ENCODE measurements at places on chromosomes 2 and 18.

DNA sequence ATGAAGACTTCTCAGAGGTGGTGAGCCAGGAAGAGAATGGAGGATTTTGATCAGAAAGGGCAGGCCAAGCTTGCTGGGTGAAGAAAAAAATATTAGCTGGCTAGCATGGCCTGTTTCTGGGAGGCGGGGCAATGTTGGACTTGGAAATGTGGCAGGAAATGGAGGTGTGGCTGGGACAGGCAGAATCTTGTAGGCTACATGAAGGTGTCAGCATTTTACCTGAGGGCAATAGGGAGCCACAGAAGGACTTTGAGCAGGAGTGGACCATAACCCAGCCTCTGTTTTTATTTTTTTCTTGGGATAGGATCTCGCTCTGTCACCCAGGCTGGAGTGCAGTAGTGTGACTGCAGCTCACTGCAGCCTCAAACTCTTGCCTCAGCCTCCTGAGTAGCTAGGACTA lies 31.7 kb downstream of the EMX1 start:
- no peak for DNase-seq

GRCh38 chr2:215049341-215049740 lies 89.1 kb downstream of the ABCA12 start:
- DNase-seq, result no peak

- no peak for DNase-seq
Observed at GRCh38 chr18:23115683-23116096, 19.6 kb upstream of the CABLES1 start.

DNA sequence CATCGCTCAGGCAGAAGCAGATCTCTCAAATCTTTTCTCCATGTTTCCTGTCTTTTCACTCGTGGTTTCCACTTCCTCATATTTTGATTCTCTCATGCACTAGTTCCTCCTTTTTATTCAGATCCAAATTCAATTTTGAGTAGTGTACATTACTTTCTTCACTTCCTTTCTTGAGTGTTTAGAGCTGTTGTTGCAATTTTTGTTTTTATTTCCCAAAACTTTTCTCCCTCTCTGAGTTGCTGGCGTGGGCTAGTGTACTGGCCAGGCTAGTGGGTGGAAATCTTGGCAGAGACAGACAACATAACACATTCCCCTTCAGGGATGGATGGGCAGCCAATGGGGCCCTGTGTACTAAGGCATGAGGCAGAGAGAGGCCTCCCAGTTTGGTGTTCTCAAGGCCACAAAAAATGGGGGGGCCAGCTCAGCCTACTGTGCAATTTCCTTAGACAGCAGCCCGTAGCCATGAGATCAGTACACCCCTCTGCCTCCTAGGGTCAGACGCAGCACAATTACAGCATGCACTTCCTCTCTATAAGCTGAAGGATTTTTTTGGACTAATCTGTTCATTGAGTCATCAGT lies 145.1 kb upstream of the PID1 start:
- DNase-seq, result no peak

DNA sequence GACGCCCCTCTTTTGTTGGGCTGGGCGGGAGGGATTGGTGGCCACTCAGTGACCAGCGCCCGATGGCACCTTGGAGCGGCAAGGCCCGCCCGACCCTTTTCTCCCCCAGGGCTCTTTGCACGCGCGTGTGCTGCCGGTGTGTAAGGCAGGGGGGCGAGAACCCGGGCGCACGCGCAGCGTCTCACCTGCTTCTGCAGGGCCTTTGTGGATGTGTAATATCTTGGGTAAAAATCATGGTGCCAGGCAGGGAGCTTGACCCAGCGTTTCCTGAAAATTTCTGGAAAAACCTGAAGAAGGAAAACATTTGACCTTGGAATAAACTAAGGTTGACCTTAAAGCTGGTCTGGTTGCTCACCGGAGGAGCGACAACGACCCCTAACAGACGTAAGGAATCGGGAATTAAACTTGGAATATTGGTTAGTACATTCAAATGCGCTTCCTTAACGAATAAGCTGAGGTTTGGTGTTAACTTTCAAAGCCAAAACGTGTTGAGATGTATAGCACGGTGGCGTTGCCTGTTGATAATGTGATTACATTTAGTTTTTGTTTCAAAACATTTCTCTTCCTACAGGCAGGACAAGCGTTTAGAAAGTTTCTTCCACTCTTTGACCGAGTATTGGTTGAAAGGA lies 438 bp downstream of the HSPE1 start:
- DNase-seq, result no peak

GRCh38 chr18:54948350-54948837 lies 10.9 kb downstream of the CCDC68 start:
- DNase-seq, result no peak

GRCh38 chr18:44701227-44701626 lies 20.5 kb downstream of the SETBP1 start:
- DNase-seq, result no peak

- no peak for DNase-seq
Observed at GRCh38 chr2:150647943-150648342, 160.5 kb upstream of the RND3 start.

DNA sequence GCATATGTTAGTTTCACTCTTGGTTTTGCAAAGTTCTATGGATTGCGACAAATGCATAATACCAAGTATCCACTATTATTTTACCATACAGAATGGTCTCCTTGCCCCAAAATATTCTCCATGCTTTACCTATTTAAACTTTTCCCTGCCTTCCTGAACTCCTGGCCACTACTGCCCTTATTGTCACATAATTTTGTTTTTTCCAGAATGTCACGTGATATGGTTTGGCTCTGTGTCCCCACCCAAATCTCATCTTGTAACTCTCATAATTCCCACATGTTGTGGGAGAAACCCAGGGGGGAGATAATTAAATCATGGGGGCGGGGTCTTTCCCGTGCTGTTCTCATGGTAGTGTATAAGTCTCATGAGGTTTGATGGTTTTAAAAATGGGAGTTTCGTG lies 760.0 kb downstream of the METTL4 start:
- no peak for DNase-seq

DNA sequence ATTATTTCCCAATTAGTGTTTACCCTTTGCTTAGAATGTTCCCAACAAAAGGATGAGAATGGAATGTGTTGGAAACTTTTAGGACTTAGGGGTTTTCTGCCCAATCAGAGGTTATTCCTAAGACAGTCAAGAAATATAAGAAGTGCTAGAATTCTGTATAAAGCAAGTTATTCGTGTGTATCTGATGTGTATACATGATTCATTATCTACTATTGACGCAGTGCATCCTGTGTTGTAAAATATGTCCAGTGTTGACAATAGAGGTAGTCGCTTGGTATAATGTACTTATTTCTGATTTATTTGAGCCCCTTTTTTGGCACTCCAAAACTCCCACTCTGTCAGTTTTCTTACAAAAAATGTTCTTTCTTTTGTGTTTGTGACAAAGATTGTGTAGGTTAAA lies 881 bp downstream of the PIKFYVE start:
- DNase-seq, result no peak

DNA sequence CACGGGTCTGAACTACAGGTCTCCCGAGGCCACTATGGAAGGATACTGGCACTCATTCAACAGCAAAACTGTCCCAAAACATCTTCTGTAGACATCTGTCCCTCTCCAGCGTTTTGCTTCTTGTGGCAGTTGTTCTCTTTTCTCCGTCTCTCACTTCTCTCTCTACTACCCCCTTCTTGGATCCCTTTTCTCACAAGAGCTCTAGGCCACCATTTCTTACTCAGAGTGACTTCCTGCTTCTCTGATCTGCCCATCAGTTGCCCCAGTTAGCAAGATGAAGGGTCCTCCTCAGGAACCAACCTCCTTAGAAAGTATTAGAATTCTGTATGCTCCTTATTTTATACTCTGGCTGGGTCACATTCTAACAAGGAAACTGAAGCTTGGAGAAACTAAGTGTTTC lies 32.6 kb downstream of the BCL2 start:
- DNase-seq, result no peak

GRCh38 chr2:241774419-241775222 lies 2.0 kb upstream of the GAL3ST2 start:
- no peak for DNase-seq

DNA sequence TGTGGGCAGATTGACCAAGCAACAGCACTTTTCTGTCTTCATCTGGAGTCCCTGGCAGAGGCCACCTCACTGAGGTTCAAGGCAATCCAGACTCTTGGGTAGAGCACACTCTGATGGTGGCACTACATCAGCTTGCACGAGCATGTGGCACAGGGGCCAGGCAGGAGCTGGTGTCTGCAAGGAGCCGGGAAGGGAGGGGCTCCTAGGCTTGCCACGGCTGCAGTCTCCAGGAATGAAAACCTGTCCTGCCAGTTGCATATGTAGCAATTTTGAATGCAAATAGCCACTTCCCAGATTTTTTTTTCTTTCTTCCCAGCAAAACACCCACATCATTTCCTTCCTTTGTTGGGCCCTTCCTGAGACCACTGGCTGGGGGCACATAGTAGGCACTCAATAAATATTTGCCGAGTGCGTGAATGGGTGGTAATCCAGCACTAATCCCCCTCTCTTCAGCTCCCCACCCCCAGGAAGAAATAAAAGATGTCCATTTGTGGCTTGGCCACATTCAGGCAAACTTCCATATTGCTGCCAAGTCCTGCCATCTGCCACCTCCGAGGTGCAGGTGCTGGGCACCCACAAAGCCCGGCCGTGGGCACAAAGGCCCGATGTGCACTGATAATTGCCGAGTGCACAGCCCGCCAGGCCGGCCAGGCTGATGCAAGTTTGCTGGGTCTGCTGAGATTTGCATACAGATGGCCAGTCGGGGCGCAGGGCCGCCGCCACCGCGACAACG lies 72.4 kb downstream of the MYCN start:
- no peak for DNase-seq

GRCh38 chr2:97870396-97870843 lies 125.3 kb downstream of the TMEM131 start:
- no peak for DNase-seq

- no peak for DNase-seq
Observed at GRCh38 chr2:226057914-226058313, 658.4 kb downstream of the NYAP2 start.

- DNase-seq, result peak; percentile 9
Observed at GRCh38 chr2:233844064-233844807, 10.1 kb downstream of the HJURP start.

DNA sequence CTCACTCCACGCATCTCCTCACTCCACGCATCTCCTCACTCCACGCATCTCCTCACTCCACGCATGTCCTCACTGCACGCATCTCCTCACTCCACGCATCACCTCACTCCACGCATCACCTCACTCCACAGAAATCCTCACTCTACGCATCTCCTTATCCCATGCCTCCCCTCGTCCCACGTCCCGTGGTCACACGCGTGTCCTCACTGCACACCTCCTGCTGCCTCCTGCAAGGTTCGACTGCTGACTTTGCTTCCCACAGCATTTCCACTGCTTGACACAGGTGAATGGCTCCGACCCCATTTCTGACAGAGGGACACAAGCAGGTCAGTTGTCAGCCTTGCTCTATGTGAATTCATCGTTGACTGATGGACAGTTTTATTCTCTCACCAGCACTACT lies 103.0 kb downstream of the USP40 start:
- no peak for DNase-seq

DNA sequence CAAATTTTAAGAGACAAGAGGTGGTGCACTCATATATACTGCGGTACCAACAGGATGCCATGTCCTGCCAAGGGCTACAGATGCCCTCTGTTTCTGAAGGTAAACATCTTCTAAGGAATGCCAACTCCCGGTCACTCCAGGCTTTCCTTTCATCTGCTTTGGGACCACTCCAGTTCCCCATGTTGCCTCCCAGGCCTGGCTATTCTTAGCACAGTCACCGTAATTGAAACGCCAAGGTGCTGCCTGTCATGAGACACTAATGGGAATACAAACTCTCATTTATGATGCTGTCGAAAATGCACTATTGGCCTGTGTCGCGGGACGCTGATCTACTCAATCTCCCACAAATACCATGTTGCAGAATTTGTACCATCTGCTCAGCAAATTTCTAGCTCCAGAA lies 79.6 kb downstream of the KLF7 start:
- DNase-seq, result no peak

- no peak for DNase-seq
Observed at GRCh38 chr2:205462681-205463345, 219.5 kb upstream of the NRP2 start.

DNA sequence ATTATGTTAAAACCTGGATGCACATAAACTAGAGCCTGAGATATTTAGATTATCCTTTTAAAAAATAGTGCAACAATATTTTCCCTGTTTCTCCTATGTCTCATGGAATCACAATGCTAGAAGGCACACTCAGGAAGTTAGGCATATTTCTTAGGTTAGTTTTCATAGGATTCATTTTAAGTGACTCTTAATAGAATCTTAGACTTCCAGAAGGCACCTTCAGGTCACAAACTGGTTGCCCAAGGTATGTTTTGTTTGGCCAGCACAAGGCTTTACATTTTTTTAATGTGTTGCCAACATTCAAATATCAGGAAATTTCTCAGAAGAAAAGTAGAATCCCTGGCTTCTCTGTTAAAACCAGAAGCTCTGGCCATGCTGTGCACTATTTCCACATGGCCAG lies 129.3 kb downstream of the LNPK start:
- DNase-seq, result no peak

DNA sequence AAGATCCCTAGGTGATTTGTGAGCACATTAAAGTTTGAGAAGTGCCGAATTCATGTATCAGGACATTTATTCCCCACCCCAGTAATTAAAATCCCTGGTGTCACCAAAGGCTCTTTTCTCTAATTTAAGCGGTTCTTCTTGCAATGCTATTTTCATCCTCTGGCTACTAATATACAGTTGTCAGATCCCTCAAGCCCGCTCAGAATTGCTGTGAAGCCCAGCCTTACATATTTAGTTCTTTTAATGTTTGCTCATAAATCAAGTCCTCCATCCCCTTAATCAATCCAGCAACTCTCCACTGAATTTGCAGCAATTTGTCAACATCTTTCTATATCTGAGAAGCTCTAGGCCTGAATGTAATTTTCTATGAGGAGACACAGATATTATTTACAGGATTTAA lies 437.9 kb downstream of the PIK3C3 start:
- no peak for DNase-seq

DNA sequence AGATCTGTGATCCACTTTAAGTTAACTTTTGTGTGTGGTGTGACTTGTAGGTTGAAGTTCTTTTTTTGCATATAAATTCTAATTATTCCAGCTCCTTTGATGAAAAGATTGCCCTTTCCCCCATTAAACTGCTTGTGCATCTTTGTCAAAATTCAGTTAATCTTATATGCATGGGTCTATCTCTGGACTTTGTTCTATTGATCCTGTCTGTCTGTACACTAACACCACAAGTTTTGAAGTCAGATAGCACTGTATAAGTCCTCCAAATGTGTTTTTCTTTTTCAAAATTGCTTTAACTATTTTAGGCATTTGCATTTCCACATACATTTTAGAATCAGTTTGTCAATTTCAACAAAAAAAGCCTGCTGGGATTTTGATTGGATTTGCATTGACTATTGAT lies 137.6 kb downstream of the BCL11A start:
- DNase-seq, result no peak
